Gastrocnemius medialis (tissue), 4 donors: ENCODE measurements at places on chromosomes 7 and 10.

- DNase-seq, result no peak
Measured at GRCh38 chr7:80136261-80137055, 1.8 kb downstream of the GNAI1 start.

DNA sequence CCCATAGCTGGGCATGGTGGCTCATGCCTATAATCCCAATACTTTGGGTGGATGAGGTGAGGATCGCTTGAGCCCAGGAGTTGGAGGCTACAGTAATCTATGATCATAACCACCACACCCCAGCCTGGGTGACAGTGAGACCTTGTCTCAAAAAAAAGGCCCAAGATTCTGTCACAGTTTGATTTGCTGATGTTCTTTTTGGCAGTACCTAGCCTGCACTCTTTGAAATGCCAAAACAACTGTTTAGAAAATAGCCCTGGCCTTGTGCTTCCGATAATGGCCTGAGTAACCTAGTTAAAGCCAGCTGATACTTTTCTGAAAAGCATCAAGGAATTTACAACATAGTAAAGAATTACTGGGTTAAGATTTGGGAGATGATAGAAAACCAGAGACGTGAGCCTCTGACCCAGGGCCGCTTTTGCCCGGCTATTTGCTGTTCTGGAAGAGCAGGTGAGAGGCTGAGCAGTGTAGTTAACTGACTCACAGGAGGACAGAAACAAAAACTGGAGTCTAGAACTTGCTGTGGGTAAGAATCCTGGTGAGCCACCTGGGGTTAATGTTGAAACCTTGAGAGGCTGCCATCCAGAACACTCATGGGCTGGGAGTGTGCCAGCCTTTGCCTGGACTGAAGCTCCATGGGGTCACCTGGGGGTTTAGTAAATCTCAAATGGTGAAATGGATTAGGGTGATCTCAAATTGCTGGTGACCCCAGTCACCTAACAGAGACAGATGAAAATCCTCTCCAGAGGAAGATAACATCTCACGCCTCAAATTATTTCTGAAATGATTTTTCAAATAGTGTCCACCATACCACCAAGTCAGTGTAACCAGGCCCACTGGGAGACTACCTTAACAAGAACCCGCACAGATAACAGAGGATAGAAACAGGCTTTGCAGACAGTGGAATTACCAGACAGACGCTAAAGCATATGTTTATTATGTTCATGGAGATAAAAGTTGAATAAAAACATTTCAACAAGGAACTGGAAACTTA is 51.8 kb downstream of the GALNT11 start:
- DNase-seq, result no peak

DNA sequence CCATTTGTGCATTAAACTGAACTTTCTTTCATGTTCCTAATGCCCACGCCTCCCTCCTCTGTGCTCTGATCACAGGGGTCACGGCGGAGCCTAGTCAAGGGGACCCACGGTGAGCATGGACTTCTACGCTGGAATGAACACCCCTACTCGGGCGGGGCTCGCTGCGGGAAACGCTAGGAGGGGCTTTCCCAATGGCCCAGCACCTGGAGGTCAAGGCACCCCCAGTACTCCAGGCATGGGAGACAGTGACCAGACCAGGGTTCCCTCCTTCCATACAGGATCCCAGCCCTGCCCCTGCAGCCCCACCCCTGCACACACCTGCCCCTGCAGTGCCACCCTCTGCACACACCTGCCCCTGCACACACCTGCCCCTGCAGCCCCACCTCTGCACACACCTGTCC is 27.1 kb upstream of the NKX6-2 start:
- DNase-seq, result no peak

- DNase-seq, result no peak
Measured at GRCh38 chr10:105950410-105950809, 1214.1 kb downstream of the SORCS1 start.

GRCh38 chr7:150321788-150322113 is 1.4 kb upstream of the LRRC61 start:
- DNase-seq, result no peak

DNA sequence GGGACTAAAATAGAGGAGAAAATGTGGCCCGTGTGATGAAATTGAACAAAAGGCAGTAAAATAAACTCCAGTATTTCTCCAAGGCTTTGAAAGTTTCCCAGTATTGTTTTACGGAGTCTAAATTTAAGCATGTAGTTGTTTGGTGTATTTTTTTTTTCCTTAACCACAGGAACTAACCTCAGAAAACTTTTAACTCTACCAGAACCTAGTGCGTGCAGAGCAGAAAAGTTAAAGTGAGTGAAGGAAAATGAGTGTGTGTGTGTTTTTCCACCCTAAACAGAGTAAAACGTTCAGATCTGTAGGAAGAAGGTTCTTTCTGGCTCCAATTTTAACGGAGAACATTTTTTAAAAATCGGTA is 812 bp downstream of the PROSER2 start:
- DNase-seq, result no peak

GRCh38 chr7:144390481-144390880 is 13.0 kb downstream of the NOBOX start:
- DNase-seq, result no peak

DNA sequence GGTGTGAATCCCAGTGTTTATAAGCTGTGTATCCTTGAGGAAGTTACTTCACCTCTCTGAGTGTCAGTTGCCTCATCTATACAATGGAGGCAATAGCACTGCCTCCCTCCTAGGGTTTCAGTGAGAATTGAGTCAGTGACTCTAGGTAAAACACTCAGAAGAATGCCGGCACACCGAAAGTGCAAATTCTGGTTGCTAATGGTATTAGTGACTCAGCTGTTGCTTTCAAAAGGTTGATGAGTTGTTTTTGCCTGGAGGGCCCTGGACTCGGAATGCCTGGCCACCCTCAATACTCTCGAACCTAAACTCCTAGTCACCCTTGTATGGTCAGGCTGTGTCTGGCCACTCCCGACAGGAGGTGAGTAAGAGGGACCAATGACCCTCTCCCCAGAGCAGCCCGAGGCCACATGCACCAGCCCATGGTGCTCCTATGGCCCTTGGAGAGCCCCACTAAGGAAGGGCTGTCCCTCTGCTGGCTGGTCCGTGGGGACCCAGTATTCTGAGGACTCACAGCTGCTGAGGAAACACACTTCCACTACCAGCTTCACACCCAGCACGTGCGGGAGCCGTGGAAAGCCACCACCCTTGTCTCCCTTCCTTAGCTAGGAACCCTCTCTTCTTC is 60.2 kb downstream of the CALML3 start:
- DNase-seq, result no peak
